Neural progenitor cell (in vitro differentiated cells): ENCODE measurements at places on chromosomes 2 and 18.
A peak's percentile ranks its signal among the peaks of the same experiment; 100 is the strongest.

GRCh38 chr2:42754776-42755140 lies 9.2 kb downstream of the OXER1 start:
- DNase-seq = no peak

DNA sequence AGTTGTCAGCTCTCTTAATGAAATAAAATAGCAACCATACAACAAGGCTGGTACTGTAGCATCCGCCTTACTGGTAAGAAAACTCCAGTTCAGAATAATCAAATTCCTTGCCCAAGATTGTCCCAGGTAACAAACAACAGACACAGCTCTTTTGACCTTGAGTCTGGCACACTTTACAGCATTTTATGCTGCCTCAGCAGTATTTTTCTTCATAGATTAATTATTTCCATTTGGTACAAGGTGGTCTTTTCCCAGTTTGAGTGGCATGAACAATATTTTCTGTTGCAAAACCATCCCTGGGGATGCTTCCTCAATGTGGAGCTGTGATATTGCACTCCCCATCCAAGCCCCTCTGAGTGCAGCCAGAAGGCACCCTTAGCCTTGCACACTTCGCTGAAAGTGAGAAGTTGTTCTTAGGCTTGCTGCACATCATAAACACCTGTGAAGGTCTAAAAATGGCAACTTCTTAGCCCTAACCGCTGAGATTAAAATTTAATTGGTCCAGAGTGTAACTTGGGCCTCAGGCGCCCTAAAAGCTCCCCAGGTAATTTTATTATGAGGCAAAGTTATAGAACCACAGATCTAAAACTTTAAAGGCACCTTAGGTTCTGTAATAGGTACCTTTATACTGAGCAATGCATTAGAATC lies 523.3 kb downstream of the CMPK2 start:
- DNase-seq = no peak

DNA sequence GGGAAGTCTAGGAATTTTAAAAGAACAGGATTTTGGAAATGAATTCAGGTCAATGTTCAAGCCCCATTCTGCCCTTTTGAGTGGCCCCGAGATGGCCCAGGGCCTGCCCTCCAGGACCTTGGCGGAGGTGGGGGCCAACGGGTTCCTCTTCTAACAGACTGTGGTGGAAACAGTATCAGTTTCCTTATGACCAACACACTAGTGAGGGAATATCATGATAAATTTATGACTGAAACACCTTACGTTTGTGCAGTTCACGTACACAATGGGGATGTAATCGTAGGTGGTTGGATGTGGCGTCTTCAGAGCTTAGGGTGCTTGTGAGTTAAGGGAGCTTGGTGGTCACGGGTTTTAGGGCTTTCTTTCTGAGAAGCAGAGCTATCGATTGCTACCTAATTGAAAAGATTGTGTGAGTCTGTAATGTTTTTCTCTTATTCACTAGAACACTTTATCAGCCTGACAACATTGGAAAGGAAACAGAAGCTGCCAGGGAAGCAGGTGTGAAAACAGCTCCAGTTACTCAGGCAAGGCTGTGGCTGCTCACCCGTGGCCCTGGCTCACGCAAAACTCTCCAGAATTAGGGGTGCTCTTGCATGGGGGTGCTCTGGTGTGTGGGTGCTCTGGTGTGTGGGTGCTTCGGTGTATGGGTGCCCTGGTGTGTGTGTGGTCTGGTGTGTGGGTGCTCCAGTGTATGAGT lies 165.3 kb downstream of the SNTG2 start:
- no peak for DNase-seq

GRCh38 chr2:127891811-127892210 lies 6.1 kb upstream of the AMMECR1L start:
- no peak for DNase-seq

- DNase-seq = no peak
Measured at GRCh38 chr2:231321021-231321420, 74.5 kb upstream of the B3GNT7 start.

DNA sequence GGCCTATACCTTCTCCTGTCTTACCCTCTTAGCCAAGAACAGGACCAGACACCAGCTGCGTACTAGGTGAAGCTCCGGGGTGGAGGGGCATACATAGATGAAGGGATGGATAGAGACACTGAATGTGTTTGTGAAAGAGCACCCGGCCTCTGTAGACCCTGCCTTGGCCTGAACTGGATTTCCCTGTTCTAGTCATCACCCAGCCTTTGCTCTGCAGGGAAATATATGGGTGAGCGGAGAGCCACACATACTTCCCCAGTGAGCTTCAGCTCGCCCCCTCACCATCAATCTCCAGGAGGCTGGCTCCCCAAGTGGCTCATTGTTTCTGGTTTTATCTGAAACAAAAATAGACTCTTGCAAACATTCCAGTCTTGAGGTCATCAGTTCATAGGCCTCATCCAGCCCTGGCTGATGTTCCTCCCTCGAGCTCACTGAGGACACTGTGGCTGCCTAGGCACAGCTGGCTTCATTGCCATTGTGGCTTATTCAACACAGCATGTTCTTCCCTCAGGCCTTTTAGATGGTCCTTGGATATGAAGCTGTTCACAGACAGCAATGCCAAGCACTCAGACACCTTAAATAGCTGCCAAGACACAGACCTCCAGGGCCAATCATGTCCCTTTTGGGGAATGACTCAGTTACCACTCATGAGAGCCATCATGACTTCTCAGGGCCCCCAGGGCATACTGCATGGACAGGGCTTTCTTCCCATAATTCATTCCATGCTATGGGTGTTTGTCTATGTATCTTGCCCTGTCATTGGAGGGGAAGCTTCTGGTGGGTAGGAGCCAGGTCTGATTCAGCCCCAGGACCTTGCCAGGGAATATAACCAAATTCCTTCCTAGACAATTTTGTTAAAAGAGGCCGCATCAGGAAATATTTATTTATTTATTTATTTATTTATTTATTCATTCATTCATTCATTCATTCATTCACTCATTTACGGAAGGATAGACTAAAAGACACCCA lies 82.4 kb downstream of the TTC32 start:
- DNase-seq = no peak

DNA sequence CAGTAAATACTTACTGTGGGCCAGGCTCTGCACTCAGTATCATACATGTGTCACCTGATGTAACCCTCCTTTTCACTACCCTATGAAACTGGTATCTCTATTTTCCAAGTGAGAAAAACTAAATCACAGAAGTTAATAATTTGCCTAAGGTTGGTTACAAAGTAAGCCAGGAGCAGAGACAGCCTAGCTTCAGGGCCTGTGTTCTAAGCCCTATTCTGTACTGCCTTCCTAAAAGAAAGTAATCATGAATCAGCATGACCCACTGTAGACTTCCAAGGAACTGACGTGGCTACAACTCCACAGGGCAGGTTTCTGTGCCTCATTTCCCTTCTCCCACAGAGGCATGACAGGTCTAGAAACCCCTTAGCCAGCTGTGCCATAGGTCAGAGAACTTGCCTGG lies 14.3 kb downstream of the ZNF142 start:
- DNase-seq = no peak

DNA sequence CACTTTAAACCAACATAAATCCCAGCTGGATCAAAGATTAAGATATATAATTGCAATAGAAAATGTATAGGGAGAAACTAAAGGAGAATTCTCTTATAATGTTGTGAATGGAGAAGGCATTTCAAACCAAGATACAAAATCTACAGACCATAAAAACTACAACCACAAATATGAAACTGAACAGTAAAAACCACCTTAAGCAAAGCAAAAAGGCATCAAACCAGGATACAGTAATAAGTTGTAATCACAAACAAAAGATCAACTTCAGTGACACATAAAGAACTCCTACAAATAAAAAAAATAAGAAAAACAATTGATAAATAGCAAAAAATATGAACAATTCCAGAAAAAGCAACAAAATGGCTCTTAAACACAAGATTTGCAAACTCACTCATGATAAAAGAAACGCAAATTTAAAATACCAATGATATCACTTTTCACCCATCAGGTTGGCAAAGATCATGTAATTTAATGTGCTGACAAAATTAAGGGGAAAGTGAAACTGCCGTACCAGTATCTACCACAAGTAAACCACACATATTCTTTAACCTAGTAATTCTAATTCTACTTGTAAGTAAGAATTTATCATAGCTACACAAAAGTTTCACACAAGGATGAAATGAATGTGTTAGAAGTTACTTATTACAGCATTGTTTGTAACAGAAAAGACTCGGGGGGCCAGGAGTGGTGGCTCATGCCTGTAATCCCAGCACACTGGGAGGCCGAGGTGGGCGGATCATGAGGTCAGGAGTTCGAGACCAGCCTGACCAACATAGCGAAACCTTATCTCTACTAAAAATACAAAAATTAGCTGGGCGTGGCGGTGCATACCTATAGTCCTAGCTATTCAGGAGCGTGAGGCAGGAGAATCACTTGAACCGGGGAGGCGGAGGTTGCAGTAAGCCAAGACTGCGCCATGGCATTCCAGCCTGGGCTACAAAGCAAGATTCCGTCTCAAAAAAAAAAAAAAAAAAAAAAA lies 101.9 kb downstream of the USP34 start:
- DNase-seq = no peak

GRCh38 chr2:12560618-12561017 lies 156.1 kb upstream of the TRIB2 start:
- no peak for DNase-seq

DNA sequence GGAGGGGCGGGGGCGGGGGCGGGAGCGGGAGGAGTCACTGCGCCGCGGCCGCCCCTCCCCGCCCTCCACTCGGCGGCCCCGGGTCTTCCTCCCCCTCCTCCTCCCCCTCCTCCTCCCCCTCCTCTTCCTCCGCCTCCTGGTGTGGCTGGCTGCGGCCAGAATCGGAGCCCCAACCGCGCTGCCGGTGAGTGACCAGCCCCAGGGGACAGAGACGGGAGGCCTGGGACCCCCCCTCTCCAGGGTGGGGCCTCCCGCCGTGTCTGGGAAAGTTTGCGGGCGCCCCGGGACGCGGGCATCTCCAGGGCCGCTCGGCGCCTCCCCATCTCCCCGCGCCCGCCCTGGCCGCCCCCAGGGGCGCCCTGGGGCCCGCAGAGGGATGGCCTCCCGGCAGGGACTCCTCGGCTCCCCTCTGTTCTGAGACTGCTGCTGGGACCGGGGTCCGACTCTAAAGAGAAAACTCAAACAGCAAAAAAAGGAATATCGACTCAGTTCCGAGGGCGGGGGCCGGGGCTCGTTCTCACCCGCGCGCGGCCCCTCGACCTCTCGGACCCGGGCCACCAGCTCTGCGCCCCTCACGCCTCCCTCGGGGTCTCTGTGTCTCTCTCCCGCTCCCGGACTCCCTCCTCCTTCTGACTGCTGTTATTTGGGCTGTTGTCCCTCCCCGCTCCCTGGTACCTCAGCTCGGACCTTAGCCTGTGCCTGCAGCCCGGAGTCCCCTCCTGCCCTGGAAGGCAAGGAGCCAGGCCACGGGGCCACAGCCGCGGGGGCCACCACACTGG lies at the start of gene STON1:
Gene STON1 (plus strand): TSS at position 122 of the 779 bp plus-strand sequence. CDS start 50,480 bp downstream, outside the sequence.
- peak; percentile 72 for DNase-seq

- no peak for DNase-seq
Measured at GRCh38 chr2:38165698-38166097, 89.7 kb upstream of the CYP1B1 start.

GRCh38 chr18:49655266-49656072 lies 93.6 kb downstream of the LIPG start:
- no peak for DNase-seq

GRCh38 chr2:69175790-69176715 lies 163.1 kb downstream of the ANTXR1 start:
- no peak for DNase-seq
